Sciatic nerve (tissue), 2 donors: ENCODE measurements at places on chromosomes 12 and 14. TPM values are rescaled to one million over a fixed set of nuclear protein-coding genes. Genes with fewer than 3 reads are reported as not detected.
A peak's percentile ranks its signal among the peaks of the same experiment; 100 is the strongest.

DNA sequence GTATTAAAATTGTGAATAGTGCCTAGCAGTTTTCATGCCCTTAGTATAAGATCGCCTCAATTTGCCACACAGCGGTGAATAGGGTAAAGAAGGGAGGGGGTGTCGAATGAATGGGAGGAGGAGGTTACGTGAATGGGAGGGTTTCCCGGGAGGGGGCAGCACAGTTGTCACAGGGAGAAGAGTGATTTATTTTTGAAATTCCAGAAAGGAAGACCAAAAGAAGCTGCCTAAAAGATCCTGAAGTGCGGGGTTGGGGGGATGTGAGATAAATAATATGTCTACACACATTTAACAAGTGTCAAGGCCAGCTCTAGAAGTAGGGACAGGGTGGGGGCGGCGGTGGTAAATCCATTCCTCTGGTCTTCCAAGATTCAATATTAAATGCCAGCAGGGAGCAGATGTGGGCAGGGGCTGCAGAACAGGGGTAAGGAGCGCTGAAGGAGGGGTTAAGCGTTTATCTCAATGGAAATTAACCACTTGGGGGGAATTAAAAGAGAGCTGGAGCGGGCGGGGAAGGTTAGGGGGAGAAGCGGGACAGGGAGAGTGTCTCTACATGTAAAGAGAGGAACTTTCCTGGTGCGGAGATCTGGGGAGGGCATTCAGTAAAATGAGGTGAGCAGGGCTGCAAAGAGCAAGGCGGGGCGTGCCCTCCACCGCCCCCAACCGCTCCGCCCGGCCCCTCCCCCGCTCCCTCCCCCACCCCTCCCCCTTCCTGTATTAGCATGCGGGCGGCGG is 867 bp downstream of the C12orf42 start:
- DNase-seq, result no peak

TMEM233 gene
- 0.53 TPM for total RNA-seq

GRCh38 chr14:100267990-100268389 is 29.0 kb downstream of the YY1 start:
- no peak for DNase-seq

DNA sequence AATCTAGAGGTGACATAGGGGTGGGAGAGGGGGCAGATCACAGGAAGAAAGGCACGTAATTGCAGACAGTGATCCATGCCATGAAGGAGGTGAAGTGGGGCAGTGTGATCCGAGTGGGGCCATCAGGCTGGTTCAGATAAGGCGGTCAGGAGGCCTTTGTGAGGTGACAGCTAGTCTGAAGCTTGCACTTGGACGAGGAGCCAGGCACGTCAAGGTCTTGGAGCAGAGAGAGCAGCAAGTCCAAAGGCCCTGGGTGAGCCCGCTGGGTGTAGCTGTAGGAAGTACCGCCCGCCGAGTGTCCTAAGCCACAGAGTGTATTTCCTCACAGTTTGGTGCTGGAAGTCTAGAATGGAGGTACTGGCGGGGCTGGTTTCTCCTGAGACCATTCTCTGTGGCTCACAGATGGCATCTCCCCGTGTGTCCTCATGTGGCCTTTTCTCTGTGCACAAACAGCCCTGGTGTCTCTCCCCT is 23.6 kb downstream of the RHOF start:
- no peak for DNase-seq

DNA sequence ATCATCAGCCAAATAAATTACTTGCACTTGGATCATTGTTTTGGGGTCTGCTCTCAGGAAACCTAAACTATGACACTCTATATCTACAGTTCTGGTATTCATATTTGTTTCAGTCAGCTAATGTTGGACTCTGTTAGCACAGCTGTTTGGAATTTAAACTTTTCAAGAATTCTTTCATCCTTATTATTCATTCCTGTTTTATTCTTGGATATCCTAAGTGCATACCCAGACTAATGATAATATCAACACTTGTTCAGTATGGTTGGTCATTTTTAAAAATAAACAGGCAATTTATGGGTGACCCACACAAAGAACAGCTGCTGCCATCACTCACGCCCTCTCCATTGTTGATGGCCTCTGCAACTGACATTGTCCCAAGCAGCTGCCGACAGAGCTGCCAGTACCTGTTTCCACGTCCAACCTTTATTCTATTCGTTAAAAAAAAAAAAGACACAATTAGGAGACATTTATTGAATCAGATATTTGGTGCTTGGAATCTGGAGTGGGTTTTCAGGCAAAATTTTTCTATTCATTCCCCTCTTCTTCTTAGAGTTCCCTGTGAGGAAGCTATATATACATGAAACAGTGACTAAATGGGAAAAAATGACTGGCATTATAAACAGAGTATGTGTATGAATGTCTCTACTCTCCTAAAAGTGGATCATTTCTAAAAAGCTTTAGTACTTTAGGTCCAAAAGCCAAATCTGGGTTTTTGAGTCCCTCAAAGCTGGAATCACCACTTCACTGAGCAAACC is 252.1 kb upstream of the NAV3 start:
- DNase-seq, result no peak

- DNase-seq, result no peak
Measured at GRCh38 chr12:25056486-25057130, 107.7 kb upstream of the BCAT1 start.

DNA sequence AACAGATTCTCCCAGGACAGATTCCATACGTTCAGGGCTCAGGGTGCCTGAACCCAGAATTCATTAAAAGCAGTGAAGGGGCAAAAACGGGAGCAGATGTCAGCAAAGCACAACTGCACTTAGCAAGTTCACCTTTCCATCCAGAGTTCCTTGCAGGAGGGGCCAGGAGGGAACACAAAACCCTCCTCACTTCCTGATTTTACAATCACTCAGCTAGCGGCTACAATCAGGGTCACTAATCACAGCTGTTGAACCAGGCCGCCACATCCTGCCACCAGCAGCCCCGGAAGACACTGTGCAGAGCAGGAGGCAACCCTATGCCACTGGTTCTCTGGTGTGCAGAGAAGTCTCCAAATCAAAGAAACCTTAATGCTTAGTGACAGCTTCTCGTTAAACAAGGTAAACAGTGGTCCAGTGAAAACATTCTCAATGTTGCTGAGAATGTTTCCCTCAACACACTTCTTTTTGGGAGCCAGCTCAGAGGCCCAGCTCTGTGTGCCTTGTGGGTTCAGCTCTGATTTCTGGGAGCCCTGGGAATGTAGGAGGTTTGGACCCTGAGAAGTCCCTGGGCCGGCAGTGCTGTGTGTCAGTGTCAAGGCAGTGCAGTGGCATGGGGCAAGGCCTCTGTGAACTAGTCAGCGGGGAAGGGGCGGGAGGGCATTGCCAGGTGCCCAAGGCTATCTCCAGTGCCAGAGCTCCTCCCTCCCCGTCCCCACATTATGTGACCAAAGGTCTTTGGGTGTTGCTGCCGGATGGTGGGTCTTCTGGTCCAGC is 54.5 kb downstream of the VCPKMT start:
- DNase-seq, result peak; percentile 61

- DNase-seq, result no peak
Measured at GRCh38 chr12:59431266-59431665, 164.6 kb upstream of the SLC16A7 start.

- no peak for DNase-seq
Measured at GRCh38 chr12:120367233-120367923, 1.6 kb downstream of the MSI1 start.

TM9SF1 gene
- 40.8 TPM for total RNA-seq

- DNase-seq, result no peak
Measured at GRCh38 chr12:104769144-104769561, 188.9 kb downstream of the SLC41A2 start.

DNA sequence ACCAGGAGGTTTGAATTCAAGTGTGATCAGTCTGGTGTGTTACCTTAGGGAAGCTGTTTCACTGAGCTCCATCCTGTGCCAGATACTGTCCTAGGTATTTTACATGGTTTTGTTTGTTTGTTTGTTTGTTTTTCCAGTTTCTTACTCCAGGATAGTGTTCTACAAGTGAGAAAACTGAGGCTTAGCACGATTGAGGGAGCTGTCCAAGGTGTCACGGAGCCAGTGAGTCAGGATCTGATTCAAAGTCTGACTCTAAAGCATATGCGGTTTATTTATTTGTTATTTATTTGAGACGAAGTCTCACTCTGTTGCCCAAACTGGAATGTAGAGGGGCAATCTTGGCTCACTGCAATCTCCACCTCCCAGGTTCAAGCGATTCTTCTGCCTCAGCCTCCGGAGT is 79.7 kb upstream of the GNG2 start:
- DNase-seq, result no peak

- DNase-seq, result no peak
Measured at GRCh38 chr14:81062380-81062779, 107.0 kb downstream of the TSHR start.

DNA sequence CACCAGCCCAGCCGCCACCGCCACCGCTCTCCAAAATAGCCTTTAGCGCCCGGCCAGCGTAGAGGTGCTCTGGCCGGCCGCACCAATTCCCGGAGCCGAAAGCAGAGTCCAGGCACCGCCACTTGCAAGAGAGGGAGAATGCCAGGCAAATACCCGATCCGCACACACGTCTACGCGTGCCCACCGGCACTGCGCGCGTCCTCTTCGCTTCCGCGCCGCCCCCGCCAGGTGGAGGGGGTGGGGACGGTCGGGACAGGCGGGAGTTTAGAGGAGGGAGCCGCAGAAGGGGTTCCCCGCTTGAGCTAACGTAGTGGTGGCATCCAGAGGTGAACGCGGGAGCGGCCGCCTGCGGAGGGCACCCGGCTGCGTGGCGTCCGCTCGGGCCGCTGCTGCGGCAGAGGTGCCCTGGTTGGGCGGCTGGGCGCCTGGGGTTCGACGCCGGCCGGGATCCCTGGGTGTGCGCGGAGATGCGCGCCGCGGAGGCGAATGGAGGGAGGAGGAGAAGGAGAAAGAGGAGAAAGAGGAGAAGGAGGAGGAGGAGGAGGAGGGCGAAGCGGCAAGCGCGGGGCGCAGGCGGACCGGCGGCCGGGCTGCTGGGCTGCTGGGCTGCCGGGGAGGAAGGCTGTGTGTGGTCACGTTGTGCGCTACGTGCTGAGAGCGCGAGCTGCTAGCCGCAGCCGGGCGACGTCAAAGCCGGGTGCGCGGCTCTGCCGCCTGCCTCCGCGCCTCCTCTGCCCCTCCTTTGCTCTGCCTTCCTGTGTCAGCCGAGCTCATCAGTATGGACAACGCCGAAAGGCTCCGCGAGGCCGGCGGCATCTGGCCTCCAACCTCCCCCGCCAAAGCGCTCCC is at the start of gene MDGA2:
Gene MDGA2 (minus strand): TSS at position 140 of the 849 bp plus-strand sequence.
- DNase-seq, result no peak

ADCY4 gene
- 68.1 TPM for total RNA-seq

GRCh38 chr14:71716041-71716772 is 216.0 kb upstream of the RGS6 start:
- no peak for DNase-seq

GPR84 gene
- total RNA-seq, result 0.53 TPM

GRCh38 chr12:62693376-62694050 is 226.9 kb downstream of the MON2 start:
- DNase-seq, result no peak

NKX2-8 gene
- not detected for total RNA-seq

DNA sequence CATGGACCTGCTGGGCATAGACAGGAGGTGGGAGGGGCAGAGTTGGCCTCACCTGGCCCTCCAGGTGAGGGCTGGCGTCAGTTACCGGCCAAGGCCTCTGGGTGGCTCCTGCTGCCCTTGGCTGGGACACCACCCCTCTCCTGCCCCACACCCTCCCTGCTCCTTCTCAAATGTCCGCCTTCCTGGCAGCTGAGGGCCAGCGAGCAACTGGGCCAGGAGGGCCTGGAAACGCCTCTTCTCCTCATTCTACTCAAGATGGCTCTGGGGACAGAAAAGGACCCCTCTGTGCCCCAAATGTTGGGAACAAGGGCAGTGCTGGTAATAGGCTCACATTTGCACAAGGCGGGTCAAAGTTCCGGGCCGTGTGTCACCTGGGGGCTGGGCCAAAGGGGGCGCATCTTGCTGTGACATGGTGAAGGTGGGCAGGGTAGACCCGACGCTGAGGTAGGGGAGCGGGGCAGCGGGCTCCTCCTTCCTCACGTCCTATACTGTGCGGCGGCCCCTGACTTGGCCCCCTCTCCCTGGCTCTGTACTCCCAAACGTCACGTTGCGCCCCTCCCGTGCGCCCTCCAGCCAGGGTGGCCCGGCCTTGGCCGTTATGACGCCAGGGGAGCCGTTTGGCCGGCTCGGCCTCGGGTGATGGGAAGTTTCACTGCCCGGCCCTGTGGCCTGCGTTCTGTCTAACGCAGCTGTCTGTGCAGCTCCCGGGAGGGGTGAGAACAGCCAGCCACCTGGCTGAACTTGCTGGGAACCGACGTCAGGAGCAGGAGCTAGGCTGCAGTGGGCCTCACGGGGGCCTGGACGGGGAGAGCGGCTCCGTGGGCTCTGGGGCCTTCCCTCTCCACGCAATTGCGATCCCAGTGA is 18.0 kb upstream of the DLK1 start:
- peak; percentile 70 for DNase-seq

DNA sequence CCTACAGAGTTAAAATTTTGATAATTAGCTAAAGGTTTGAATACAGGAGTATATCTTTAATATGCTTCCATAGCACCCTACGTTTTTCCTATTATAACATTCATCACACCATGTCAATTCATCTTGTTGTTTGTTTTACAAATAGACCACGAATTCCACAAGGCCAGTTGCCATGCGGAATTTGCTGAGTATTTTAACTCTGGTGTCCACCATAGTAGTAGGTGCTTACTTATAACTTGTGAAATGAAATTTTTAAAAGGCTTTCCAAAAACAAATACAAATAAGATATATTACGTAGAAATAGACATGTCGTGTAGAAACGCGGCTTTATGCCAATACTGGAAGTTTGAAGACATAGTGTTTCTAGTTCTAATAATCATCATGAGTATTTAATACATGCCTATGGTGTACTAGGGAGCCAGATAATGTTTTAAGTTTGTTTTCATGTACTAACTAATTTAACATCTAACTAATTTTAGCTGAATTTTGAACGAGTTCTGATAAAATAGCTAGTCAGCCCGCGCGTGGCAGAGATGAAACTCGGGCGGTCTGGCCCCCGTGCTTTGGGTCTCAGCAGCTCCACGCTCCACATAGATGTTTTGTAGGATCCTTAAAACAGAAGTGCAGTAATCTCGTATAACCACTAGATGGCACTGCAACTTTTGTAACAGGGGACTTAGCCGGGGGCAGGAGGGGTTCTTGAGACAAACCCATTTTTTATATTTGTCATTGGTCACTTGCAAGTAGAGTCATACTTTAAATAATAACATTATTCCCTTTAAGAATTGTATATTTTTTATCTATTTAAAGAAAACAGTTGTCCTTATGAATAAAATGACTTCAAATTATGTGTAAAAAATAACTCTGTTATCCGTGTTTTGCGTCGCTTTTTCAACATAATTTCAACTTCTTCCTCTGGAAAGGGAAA is 10.2 kb downstream of the CD69 start:
- DNase-seq, result no peak

GRCh38 chr12:107906707-107907106 is 132.2 kb downstream of the ASCL4 start:
- DNase-seq, result no peak

DNA sequence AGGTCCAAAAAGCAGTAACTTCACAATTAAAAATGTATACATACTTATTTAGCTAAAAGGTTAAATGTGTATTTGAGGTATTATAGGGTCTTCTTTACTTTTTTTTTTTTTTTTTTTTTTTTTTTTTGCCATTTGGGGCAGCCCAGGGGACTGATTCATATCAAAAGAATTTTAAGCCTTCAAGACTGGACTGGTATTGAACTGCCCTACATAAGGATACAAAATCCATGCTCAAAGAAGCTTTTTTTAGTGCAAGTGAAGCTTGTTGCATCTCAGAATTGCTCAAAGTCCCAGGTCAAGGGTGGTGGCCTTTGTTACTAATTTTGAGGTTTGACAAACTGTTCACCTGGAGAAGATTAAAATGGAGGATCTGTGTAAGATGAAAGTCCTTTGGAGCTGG is 124.0 kb downstream of the APAF1 start:
- no peak for DNase-seq
